Cortex of kidney (tissue), 1 donor: ENCODE measurements at places on chromosomes 12 and 14.

DNA sequence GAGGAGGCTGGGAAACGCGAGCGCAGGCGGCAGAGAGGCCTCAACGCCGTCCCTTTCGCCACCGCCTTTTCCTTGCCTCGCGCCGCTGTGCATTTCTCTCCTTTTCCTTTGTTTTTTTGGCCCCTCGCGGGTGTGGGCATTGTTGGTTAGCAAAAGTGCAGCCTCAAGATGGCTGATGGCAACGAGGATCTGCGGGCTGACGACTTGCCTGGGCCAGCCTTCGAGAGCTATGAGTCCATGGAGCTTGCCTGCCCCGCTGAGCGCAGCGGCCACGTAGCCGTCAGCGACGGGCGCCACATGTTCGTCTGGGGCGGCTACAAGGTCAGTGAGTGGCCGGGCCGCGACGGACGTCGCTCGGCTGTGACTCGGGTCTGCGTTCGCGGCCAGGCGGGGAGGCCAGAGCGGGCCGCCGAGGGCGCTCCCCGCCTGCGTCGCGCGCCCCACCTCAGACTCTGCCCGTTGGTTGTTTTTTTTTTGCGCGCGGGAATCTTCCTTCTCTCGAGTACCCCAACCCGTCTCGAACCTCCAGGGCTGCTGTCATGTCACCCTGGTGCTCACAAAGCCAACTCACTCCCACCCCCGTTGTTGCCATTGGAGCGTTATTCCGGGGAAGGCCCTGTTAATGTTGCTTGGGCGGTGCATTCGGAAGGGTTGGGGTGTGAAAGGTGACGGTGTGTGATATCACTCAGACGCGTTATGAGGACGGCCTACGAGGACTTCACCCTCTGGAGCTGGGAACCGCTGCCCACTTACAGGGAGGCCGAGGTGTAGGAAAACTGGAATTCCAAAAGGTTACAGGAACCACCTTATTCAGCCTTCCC lies 558 bp downstream of the KLHDC2 start:
- DNase-seq = no peak

- no peak for DNase-seq
Measured at GRCh38 chr14:94376108-94376975, 12.1 kb downstream of the SERPINA1 start.

DNA sequence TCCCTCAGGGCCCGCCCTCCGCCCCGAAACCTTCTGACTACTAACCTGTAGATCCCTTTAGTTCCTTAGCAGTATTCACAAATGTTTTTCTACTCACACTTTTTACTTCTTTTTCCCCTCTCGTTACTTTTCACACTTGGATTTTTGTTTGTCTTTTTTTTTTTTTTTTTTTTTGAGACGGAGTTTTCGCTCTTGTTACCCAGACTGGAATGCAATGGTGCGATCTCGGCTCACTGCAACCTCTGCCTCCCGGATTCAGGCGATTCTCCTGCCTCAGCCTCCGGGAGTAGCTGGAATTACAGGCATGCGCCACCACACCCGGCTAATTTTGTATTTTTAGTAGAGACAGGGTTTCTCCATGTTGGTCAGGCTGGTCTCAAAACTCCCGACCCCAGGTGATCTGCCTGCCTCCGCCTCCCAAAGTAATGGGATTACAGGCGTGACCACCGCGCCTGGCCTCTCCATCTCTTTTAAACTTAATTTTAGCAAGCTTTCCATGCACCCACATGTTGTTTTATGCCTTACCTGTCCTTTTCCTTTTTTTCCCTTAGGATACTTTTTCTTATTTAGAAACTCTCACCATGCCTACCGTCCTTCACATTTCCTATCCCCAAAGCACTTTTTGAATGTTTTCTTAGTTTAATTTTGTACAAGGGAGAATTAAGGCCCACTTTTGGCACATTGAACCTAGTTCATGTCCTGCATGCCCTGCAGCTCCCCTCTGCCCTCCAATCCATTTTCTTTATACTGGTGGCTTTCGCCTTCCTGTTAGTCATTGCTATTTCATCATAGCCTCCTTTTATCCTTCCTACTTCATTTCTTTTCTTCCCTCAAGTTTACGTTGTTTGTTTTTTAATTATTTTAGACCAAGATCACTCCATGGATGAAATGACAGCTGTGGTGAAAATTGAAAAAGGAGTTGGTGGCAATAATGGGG lies 1.1 kb downstream of the SP1 start:
- no peak for DNase-seq

- no peak for DNase-seq
Measured at GRCh38 chr12:89469361-89469760, 55.2 kb downstream of the GALNT4 start.

GRCh38 chr14:75857199-75857598 lies 124.6 kb downstream of the TGFB3 start:
- DNase-seq = no peak

DNA sequence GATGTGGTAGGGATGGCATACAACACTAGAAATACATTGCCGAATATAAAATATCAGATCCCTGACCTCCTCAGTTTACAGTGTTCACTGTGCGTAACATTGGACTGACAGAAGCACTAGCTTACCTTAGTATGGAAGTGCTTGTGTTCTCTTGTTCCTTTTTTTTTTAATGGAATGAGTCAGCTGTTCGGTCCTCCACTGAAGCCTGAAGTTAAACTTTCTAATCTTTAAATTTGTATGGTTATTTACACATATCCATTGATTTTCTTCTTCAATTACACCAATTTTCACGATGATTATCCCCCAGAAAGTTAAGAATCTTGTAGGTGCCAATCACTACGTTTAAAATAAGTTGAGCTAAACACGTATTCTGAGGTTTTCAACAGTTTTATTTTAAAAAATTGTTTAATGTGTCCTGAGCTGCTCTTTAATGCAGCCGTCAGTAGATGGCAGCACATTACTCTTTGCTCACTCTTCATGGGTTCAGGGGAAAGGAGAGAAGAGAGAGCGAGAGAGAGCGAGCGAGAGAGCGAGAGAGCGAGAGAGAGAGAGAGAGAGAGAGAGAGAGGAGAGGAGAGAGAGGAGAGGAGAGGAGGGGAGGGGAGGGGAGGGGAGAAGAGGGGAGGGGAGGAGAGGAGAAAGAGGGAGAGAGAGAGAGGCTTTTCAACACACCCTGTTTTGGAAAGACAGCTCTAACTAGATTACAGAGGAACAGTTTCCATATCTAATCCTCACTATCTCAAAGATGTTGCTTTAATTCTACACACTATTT lies 134.7 kb upstream of the SCAF11 start:
- DNase-seq = no peak

DNA sequence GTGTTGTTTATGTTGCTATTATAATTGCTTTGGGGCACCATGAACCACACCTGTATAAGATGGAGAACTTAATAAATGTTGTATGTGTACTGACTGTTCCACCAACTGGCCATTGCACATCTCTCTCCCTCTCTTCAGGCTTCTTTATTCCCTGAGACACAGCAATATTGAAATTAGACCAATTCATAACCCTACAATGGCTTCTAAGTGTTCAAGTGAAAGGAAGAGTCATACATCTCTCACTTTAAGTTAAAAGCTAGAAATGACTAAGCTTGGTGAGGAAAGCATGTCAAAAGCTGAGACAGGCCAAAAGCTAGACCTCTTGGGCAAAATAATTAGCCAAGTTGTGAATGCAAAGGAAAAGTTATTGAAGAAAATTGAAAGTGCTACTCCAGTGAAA lies 373.3 kb downstream of the RGS6 start:
- no peak for DNase-seq

- DNase-seq = no peak
Measured at GRCh38 chr12:42961395-42961794, 371.8 kb upstream of the PRICKLE1 start.

DNA sequence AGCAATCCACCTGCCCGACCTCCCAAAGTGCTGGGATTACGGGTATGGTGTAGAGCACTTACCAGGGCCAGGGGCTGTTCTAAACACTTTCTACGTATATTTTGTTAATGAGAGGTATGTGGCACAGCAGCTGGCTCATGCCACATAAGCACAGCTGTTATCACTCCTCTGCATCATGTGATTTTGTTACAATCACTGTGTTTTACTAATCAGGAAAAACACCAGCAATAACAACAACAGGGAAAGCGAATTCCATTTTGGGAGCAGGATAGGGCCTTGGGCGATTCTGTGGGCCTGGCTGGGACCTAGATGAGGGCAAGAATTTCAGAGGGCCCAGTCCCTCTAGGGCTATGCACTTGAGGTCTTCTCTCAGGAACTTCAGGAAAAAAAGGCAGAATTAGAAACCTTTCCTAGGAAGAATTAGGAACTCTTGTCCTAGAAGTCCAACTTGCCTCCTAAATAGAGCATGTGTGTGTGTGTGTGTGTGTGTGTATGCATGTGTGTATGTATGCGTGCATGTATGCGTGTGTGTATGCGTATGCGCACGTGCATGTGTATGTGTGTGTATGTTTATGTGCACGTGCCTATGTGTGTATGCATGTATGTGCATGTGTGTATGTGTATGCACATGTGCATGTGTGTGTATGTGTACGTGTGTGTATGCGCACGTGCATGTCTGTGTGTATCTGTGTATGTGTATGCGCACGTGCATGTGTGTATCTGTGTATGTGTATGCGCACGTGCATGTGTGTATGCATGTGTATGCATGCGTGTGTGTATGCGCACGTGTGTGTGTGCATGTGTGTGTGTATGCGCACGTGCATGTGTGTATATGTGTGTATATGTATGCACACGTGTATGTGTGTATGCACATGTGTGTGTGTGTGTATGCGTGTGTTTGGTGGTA lies 41.8 kb upstream of the CORO1C start:
- DNase-seq = no peak

- DNase-seq = no peak
Measured at GRCh38 chr14:22509751-22510300, 79.2 kb downstream of the DAD1 start.

DNA sequence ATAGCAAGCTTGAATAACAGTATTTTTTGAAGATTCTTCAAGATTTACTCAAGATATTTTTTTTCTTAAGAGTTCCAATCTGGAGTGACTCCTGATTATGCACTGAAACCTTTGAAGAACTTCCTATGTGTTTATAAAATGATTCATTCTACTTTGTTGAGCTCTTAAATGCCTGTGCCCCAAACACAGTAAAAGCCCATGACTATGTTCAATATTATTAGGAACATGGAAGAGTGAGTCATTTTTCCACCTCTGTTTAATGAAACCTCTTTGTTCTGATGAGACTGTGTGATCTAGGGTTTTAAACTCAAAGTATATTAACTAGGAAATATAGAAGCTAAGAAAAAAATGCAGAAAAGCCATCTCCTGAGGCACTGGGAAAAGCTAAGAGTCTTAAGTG lies 415.0 kb upstream of the FBXO33 start:
- DNase-seq = no peak

DNA sequence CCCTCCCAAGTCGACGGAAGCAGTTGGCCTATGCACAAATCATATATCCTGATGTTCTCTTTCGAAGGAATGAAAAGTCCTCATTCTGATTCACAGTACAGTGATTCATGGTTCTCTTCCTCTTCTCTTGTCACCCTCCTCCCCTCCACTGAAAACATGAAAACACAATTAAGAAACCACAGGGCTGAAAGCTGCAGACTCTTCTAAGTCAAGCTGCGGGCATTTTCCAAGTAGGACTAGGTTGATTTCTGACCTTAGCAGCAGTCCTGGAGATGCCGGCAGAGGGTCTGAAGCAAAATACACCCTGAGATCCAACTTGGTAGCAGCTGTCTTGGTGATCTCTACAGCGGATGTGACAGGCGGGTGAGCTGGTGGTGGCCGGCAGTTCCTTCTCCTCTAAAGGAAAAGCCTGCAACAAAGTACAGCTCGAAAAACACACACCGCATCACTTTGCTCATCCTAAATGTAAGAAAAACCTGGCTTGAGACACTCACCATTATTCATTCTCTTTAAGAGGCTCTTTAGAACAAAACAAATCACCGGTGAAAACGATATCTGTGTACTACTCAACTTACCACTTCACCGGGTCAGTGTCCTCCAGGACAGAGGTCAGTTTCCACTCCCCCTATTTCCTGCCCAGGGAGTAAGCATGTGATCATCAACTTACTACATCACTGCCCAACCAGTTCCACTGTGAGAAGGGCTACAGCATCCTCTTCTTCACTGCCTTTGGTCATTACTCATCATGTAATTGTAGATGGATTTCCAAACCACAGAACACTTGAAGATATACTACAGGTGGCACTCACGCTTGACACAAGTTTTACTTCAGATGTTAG lies 6.0 kb downstream of the TMCC3 start:
- no peak for DNase-seq
